ENCODE measurements at places on chromosomes 6 and 20.

GRCh38 chr20:60215816-60216730, 257.9 kb downstream of the CDH26 start:
- DNase-seq, result no peak

- DNase-seq, result no peak
These were observed 53.8 kb downstream of the PCNA start for GRCh38 chr20:5065879-5066383.

GRCh38 chr6:44185953-44186634, 27.5 kb downstream of the CAPN11 start:
- no peak for DNase-seq

DNA sequence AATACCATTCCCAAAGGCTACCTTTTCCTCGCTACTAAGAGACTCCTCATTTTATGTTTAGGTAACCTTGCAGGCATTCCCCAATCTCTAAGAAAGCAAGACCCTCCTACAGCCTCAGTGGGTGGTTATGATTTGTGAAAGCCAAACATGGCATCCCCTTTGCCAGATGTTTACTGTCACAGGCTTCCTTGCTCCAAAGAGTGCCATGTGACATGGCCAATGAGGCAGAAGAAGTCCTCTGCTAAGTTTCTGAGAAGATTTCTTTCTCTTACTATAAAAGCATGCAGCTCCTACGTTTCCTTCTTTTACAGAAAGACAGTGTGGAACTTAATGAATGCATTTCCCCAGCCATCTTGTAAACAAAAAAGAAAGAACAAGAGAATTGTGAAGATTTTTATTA, 688.2 kb downstream of the TBC1D32 start:
- no peak for DNase-seq

DNA sequence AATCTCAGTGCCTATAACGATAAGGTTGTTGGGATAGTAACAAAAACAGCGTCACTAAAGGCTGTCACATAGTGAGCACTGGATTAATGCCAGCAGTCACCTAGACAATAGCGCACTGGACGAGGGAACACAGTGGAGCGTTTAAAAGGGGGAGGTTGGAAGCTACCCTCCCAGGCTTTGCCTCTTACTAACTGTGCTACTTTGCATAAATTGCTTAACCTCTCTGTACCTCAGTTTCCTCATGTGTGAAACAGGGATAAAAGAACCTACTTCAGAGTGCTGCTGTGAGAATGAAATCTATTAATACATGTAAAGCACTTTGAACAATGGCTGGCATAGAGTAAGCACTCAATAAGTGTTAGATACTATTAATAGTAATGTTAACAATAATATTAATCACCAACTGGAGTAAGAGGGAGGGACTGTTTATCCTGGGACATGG, 10.5 kb downstream of the BCL2L1 start:
- DNase-seq, result no peak

DNA sequence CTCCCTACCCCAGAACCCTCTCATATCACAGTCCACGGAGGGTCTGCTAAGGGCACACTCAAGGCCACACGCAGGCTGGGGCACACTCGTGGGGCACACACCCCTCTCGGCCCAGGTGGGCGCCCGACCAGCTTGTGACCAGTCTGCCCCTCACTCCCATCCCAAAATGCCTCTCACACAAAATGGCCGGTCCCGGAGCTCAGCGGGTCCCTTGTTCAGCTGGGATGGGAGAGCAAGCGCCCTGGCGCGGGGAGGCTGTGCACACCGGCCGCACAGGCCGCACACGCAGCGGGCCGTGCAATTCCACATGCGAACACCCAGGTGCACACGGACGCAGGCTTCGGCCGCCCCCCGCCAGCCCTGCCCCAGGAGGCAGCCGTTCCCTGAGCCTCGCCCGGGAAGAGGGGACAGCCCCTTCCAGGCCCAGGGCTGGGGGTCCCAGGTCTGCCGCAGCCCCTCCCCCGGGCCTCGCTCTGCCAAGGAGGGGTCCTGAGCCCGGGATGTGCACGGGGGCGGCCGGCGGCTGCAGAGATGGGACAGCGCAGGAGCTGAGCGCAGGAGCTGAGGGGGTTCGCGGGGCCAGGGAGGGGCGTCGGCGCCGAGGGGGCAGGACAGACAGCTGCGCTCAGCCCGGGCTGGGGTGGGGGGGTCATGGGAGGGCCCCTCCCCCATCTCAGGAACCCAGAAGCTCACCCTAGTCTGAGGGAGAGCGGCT, 1.3 kb downstream of the KCNQ2 start:
- no peak for DNase-seq

DNA sequence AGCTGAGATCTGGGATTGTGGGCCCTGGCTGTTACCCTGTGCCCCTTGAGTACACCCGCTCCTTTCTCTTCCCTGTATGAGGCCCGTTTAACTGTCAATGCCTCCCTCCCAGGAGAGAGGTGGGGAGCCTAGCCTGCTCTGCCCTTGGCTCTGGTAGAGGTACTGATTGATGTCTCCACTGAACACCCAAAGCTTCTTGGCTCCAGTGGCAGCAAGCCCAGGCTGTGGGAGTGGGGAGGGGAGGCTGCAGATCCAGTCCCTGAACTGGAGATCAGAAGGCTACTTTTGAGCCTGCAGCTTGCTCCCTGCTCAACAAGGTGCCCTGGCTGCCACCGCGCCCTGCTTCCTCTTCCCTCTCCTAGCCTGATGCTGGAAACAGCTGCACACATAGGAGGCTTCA, 7.5 kb downstream of the LRRC73 start:
- no peak for DNase-seq

- no peak for DNase-seq
These were observed 11.3 kb downstream of the LRP11 start for GRCh38 chr6:149852881-149853280.

DNA sequence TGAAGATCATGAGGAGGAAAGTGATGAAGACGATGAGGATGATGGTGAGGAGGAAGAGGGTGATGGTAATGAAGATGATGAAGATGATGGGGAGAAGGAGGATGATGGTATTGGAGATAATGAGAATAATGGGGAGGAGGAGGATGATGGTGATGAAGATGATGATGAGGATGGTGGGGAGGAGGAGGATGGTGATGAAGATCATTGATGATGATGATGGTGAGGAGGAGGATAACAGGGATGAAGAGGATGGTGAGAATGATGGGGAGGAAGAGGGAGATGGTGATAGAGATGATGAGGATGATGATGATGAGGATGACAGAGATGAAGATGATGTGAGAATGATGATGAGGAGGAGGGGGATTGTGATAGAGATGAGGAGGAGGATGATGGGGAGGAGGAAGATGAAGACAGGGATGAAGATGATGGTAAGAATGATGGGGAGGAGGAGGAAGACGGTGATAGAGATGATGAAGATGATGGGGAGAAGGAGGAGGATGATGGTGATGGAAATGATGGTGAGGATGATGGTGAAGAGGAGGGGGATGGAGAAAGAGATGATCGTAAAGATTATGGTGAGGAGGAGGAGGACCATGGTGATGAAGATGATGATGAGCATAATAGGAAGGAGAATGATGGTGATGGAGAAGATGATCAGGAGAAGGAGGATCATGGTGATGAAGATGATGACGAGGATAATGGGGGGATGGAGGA, 273.7 kb downstream of the SMOC2 start:
- no peak for DNase-seq

GRCh38 chr20:62596486-62596885, 45.8 kb upstream of the SLCO4A1 start:
- no peak for DNase-seq

DNA sequence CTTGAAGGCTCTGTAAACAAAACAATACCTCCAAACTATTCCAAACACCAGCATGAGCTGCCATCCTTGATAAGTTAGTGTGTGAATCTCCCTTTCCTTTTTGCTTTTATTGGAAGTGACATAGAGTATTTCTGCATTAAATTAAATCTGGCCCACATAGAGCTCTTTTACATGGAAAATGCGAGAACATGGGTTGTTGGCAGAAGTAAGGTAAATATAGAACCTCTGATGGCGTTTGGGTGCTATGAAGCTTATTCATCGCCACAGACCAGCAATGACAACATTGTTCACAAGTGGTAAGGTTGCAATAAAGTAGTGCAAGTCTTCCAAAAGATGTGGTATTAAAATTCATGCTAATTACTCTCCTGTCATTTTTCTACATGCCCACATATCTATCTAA, 445.8 kb upstream of the JAG1 start:
- no peak for DNase-seq

DNA sequence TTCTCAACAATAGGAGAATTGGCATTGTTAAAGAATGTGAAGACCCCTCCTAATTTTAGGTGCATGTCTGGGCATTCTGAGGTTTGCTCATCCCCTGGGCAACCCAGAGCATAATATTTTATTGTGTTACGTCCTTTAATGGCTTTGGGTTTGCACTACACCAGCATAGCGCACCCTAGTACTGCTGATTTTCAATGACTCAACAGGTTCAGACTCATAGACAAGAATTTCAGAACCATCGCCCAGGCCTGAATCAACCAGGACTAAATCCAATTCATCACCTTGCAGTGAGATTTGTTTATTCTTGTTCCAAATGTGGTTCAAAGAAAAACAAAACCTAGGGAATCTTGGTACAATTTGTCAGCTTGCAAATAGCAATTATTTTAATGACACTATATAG, 137.8 kb upstream of the PHACTR1 start:
- no peak for DNase-seq

GRCh38 chr6:70998148-70998547, 41.3 kb upstream of the B3GAT2 start:
- DNase-seq, result no peak

DNA sequence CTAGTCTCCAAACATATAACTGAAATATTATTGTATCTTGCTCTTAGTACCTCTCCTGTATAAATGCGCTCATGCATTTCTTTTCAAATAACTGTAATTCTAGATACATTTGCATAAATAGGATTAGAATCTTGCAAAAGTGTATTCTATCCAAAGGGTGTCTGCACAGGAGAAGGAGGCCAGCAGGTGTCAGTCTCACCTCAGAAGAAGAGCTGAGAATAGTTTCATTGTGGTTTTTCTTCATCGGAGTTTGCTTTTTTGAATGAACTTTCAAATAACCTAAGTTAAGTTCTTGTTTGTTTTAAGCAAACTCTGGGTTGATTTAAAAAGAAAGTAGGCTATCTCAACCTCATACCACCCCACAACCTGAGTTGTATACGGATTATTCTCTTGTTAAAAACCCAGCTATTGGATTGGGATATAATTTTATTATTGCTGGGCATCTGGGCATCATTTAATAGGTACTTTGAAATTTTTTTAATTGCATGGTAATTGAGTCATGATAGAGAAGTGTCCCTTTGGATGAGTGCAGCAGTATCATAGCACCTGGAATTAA, 125.0 kb upstream of the MLIP start:
- no peak for DNase-seq

GRCh38 chr20:54981175-54981574, 505.8 kb downstream of the DOK5 start:
- DNase-seq, result no peak

DNA sequence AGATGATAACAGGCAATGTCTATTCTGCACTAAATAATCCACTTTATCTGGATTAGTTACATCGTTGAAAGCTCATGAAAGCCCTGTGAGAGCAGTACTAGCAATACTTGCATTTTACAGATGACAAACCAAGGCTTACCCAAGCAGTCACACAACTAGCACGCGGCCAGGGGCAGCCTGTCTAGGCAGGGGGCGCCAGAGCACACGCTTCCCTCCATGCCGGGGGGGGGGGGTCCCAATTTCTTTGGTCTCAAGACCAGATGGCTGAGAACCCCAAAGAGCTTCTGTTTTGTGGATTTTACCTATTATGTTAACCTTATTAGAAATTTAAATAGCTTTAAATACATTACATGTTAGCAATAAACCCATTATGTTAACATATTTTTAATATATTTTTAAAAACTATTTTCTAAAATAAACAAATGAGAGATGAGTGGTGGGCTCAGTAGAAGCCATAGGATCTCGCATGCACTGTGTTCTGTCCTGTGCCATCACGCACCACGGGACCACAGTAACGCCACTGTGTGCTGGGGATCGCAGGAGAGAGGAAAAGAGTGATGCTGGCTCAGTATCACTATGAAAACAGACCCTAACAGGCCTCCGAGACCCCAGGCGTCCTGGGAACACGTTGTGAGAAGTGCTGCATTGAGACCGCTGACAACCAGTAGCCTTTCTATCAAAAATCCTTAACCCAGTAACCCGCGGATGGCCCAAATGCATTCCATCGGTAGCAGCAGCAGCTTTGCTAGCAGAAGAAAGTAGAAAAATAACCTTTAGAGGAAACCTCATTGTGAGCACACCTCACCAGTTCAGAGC, 5.3 kb upstream of the PRR18 start:
- peak; percentile 42 for DNase-seq

GRCh38 chr6:30814146-30815040, 69.9 kb upstream of the DDR1 start:
- DNase-seq, result no peak

Data from effector CD8-positive, alpha-beta T cell (primary cell).